ENCODE measurements at places on chromosomes 11 and 22. TPM values are rescaled to one million over a fixed set of nuclear protein-coding genes. Genes with fewer than 3 reads are reported as not detected.

- H3K27ac ChIP-seq, result no peak overlapping the region
- no peaks in the 10 kb centered on the region for H3K27me3 ChIP-seq
- no peaks in the 10 kb centered on the region for H3K36me3 ChIP-seq
- no peaks in the 10 kb centered on the region for H3K4me1 ChIP-seq
- no peak for DNase-seq
- H3K4me3 ChIP-seq, result no peak overlapping the region
Measured at GRCh38 chr11:66835768-66836405, 7.4 kb upstream of the RCE1 start.

Gene SERHL2
- 0.41 TPM for total RNA-seq

DNA sequence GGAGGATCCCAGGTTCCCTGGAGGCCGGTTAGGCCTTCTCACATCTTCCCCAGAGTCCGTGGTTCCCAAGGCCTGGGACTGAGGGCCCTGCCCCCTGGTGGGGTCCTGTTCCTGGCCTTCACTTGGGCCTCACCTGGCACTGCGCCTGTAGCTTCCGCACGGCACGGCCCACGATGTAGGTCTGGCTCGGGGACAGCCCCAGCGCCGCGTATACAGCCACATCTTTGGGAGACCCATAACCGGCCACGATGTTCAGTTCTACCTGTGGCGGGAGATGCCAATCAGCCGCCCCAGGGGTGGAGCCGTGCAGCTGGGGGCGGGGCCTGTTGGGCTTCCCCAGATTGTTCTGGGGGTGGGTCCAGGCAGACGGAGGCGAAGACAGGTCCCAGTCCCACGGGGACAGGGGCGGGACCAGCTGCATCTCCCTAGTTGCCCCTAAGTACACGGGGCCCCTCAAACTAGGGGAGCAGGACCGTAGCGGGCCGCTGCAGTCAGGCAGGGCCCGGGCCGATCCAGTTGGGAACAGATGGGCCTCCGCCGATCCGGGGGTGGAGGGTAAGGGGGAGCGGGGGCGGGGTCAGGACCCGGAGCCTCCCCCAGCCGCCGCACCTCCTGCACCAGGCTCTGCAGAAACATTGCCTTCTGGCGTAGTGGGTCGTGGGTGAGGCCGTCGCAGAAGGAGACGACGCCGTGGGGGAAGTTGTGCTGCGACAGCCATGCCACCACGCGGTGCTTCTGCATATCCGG, 10.1 kb downstream of the AIP start:
- H3K27ac ChIP-seq, result no peak overlapping the region
- H3K27me3 ChIP-seq, result no peaks in the 10 kb centered on the region
- H3K4me3 ChIP-seq, result no peak overlapping the region
- no peaks in the 10 kb centered on the region for H3K4me1 ChIP-seq
- DNase-seq, result peak; percentile 78

- H3K27me3 ChIP-seq, result no peaks in the 10 kb centered on the region
- no peak overlapping the region for H3K4me3 ChIP-seq
- H3K27ac ChIP-seq, result no peak overlapping the region
- peaks cover 3% of the 10 kb centered on the region for H3K36me3 ChIP-seq
- DNase-seq, result no peak
- peaks cover 5% of the 10 kb centered on the region for H3K4me1 ChIP-seq
Measured at GRCh38 chr22:30001459-30001858, 78.8 kb upstream of the HORMAD2 start.

GRCh38 chr11:109733245-109733644, 311.3 kb downstream of the C11orf87 start:
- no peaks in the 10 kb centered on the region for H3K4me1 ChIP-seq
- no peak overlapping the region for H3K4me3 ChIP-seq
- H3K36me3 ChIP-seq, result no peaks in the 10 kb centered on the region
- H3K27me3 ChIP-seq, result no peaks in the 10 kb centered on the region

DNA sequence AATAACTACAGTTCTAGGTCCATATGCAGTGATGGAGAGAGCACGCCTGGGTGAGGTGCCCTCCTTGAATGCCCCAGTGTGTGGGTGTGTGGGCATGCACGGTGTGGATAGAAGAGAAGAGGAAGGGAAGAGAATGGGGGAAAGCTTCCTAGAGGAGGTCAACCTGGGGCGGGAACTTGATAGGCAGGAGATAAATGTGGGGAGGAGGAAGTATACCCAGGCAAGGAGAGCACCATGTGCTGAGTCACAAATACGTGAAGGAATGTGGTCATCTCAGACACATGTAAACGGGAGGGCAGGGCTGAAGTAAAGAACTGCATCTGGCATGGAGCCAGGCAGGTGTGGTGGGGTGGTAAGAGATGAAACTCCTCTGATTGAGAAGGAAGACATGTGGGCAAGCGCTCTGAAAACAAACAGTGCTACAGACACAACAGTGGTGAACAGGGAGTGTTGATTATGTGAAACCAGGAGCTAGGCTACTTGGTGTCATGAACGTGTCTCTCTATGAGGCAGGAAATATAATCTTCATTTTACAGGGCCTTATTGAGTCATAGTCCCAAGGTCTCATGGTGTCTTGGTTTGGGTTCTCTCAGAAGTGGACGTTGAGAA, 61.5 kb upstream of the EED start:
- H3K4me3 ChIP-seq, result no peak overlapping the region
- no peak for DNase-seq

GRCh38 chr11:45563171-45563570, 102.3 kb downstream of the CHST1 start:
- no peaks in the 10 kb centered on the region for H3K4me1 ChIP-seq
- H3K36me3 ChIP-seq, result no peaks in the 10 kb centered on the region
- no peak overlapping the region for H3K27ac ChIP-seq
- H3K4me3 ChIP-seq, result no peak overlapping the region
